ENCODE measurements at places on chromosomes 2 and 18.

DNA sequence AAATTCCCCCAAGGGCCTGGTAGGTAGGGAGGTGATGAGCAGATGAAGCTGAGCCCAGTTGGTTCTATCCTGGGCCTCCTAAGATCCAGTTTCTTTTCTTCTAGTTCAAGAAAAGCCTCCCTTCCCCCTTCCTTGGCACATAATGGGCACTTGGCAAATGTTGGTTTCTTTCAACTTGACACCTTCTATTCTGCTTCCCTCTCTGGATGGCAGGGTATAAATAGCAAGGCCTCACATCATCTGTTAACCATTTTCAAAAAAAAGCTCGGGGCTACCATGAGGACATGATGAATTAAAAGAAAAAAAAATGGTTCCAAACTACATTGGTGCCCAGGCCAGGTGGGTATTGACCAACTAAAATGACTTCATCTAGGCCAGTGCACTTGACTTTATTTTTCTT lies 29.9 kb downstream of the CTAGE1 start:
- DNase-seq, result no peak

- DNase-seq, result no peak
Measured at GRCh38 chr2:135960656-135961551, 24.5 kb downstream of the DARS1 start.

DNA sequence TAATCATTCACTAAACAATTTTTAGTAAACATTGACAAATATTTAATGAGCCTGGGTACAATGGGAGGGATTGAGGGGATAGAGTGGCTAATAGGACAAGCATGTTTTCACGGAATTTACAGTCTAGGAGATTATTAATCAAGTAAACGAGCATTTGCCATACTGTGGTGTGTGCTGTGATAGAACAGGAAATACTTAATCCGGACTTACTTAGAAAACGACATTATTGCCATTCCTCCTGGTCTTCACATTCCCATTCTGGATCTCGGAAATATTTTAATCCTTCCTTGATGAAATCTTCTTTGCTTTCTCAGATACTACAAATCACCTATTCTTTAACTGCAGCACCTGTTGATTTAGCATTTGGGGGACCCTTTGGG lies 905 bp downstream of the TTLL4 start:
- DNase-seq, result no peak

DNA sequence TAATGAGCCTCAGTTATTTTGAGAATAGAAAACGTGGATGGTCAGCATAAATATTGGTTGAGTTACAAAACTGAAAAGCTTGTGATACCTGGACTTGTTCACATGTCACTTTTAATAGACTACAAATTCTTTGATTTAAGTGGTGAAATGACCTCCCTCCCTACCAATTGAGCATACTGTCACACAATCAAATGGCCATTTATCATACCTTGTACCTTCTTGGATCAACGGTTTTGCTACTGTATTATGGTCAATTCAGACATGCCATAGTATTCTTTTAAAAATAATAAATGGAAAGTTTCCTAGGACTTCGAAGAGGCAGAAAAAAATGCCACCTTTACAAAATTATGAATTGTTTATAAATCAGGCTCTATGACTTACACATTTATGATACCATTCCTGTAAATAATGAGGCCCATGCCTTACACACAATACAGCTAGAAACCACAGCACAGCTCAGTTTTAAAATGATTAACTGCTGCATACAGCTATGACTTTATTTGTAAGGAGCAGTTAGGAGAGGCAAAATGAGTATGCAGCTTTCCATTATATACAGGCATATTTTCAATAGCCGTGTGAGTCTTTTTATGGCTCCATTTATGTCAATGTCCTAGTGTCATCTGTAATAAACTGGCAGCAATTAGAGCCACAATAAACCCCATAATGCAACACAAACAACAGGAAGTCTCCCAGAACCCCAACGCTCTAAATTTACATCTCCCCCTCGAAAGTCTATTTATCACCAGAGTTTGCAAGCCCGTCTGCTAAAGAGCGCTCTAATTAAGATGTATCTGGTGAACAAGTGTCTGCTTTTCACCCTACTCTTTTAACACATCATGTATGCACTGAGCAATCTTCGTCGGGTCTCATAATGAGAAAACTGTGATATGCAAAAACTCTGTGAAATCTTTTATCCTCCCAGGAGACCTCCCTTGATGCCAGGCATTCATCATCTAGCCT lies 176.1 kb downstream of the ZNF521 start:
- DNase-seq, result no peak

GRCh38 chr18:10565835-10566234 lies 40.0 kb downstream of the NAPG start:
- peak; percentile 25 for DNase-seq

GRCh38 chr2:203396667-203397066 lies 68.5 kb downstream of the ABI2 start:
- no peak for DNase-seq

- DNase-seq, result no peak
Measured at GRCh38 chr2:67268797-67269196, 128.3 kb upstream of the ETAA1 start.

- DNase-seq, result no peak
Measured at GRCh38 chr18:21997207-21998143, 171.9 kb upstream of the GATA6 start.

- no peak for DNase-seq
Measured at GRCh38 chr18:42752916-42753315, 362.6 kb downstream of the RIT2 start.

- DNase-seq, result no peak
Measured at GRCh38 chr2:85582492-85582891, 1.7 kb upstream of the VAMP5 start.

GRCh38 chr2:79887747-79888374 lies 375.0 kb downstream of the CTNNA2 start:
- DNase-seq, result no peak

DNA sequence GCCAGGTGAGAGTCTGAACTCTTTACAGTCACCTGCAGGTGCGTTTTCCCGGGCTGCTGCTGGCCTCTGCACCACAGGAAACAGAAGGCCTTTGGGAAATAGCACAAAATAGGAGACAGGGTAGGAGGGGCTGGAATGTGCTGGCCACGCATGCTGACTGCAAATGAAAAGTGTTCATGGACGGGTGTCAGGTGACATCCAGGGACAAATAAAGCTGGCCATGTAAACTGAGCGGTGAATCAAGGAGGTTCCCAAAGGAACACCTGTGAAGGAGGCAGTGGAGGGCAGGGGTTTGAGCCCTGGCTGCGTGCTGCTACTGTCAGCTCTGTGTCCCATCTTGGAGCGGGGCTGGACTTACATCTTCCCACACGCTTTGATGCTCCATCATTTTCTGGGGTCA lies 42.4 kb upstream of the GBX2 start:
- no peak for DNase-seq

GRCh38 chr2:16275131-16275530 lies 334.8 kb downstream of the MYCN start:
- no peak for DNase-seq

- no peak for DNase-seq
Measured at GRCh38 chr2:48511849-48512470, 18.0 kb upstream of the STON1 start.

DNA sequence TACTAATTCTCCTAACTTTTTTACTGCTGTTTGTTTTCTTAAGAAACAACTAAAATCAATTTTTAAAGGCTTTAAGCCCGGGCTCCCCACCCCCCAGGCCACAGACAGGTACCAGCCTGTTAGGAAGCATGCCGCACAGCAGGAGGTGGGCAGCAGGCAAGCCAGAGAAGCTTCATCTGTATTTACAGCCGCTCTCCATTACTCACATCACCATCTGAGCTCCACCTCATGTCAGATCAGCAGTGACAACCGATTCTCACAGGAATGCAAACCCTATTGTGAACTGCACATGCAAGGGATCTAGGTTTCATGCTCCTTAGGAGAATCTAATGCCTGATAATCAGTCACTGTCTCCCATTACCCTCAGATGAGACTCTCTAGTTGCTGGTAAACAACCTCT lies 517.0 kb downstream of the NRXN1 start:
- DNase-seq, result no peak

GRCh38 chr2:224883700-224884099 lies 158.6 kb downstream of the DOCK10 start:
- no peak for DNase-seq

DNA sequence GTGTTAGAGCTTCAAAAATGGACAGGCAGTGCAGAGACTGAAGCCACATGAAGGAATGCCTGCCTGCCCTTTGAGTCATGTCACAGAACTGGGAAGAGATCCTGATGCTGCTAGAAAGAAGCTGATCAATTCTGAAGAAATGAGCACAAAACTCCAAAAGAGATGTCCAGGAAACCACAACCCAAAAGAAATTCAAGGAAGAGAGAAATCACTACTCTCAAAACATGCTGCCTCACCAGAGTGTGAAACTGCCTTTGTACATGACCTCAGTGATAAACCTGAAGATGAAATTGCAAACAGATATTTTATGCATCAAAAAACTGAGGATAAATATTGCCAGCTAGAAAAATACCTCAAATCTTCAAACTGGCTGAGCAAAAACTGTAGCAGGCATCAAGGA lies 20.5 kb downstream of the USP40 start:
- no peak for DNase-seq

GRCh38 chr18:58533766-58534165 lies 95.1 kb downstream of the ALPK2 start:
- DNase-seq, result no peak

DNA sequence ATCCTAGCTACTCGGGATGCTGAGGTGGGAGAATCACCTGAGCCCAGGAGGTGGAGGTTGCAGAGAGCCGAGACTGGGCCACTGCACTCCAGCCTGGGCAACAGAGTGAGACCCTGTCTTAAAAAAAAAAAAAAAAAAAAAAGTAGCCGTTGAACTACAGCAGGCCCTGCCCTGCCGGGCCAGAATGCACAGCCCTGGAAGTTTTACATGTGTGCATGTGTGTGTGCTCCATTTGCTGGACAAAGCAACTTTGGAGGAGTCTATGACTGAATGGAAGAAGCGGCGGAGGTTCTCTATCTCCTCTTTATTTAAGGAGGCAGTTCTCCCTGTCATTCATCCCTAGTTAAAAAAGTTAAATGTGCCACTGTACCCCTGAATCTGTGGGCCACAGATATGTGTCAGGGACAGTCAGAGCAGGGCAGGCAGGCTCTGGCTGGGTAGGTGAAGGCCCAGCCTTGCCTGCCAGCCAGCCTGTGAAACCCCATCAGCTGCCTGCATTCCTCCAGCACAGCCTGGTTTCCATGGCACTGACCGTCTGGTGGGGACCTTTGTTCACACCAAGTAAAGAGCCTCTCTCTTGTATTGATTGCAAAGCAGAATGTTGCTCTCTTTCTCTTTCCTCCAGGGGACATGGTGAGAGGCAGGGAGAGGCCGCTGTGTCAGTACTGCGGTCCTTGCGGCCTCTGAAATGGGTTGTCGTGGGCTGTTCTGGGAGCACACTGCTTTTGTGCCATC lies 10.9 kb downstream of the LIPG start:
- no peak for DNase-seq

DNA sequence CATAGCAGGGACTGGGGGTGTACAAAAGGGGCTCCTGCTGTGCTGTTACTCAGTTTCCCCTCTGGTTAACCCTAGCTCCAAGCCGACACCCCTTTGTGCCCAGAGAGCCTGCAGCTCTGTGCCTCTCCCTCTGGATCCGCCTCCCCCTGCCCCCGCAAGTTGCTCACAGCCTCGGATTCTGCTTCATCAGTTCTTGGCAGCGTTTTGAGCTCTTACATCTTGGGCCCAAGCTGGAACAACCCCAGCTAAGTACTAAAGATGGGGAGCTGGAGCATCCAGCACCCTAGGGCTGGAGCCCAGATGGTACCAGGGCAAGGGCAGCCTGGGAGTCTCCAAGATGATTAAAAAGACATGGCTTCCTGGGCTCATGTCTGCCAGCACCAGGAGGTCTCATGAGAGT lies 40.7 kb downstream of the POMC start:
- DNase-seq, result no peak

DNA sequence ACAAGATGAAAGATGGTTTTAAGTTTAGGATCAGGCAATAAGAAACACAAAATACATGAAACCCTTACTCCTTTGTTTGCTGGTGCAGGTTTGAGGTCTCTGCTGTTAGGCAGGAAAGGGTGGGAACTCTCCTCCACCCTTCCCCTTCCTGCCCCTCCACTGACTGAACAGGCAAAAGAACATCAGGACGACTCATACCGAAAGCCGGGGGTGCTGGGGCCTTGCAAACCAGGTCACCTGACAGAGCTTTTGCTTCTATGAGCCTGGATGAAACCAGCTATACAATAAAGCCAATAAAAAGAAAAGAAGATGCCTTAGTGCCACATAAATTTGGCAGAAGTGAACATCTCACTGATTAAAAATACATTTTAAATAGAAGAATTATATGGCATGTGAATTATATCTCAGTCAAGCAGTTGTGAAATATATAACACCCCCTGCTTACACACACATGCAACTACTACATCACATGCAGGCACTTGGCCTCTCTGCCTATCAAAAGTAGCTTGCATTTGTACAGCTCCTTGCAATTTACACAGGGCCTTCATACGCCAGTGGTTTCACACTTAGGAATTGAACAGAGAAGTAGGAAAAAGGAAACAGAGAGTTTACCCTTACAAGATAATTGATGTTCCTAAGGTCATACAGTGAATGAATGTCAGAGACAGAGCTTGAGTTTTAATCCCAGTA lies 215.1 kb upstream of the TRIB2 start:
- no peak for DNase-seq

- DNase-seq, result no peak
Measured at GRCh38 chr2:179191110-179191509, 73.5 kb downstream of the SESTD1 start.

DNA sequence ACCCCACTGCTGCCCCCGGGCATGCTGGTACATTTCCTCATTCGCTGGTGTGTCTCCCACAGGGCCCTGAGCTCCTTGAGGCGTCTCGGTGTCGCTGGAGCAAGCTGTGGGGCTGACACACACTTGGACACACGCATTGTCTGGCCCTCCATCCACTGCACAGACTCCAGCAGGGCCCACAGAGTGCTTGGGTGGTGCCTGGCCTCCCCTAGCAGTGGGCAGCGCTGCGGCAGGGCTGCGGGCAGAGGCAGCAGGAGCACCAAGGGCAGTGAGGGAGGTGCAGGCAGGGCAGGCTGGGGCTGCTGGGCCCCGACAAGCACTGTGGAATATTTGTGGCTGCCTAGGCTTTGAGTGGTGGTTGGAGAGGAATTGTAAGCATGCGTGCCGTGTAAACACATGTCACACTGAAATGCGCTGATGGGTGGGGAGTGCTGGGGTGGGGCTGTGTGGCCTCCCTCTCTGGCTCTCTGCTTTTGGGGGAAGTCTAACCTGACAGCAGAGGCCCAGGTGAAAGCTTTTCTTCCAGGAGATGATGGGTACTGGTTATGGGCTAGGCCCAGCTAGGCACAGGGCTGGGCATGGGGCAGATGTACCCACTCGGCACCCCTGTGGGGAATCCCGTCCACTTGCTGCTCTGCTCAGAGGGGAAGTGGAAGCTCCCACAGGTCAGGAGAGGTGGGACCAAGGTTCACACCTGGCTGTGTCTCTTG lies 55.5 kb upstream of the HS6ST1 start:
- no peak for DNase-seq

DNA sequence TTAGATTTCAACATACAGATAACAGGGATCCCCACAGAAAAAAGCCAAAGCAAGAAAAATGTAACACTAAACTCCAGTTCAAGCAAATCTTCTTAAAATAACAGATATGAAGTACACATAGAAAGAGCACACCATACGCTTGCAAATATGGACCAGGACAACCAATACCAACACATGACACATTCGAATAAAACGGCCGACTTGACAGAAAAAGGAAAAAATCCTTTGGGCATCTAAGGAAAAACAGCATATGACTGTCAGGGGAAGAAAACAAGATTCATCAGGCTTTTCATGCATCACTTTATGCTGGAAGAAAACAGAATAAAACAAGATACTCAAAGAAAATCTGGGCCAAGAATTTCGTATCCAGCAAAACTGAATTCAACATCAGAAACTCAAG lies 16.0 kb downstream of the RNASEH1 start:
- DNase-seq, result no peak

GRCh38 chr2:9763356-9764152 lies 79.7 kb upstream of the TAF1B start:
- DNase-seq, result no peak
